Karpas-422 (cell line): ENCODE measurements at places on chromosomes 1 and 21. TPM values are rescaled to one million over a fixed set of nuclear protein-coding genes. Genes with fewer than 3 reads are reported as not detected.

RNU1-1 gene
- under 0.01 TPM in 2 replicates for total RNA-seq

SYF2 gene
- 57.4 and 62.6 TPM in 2 replicates for total RNA-seq

DNA sequence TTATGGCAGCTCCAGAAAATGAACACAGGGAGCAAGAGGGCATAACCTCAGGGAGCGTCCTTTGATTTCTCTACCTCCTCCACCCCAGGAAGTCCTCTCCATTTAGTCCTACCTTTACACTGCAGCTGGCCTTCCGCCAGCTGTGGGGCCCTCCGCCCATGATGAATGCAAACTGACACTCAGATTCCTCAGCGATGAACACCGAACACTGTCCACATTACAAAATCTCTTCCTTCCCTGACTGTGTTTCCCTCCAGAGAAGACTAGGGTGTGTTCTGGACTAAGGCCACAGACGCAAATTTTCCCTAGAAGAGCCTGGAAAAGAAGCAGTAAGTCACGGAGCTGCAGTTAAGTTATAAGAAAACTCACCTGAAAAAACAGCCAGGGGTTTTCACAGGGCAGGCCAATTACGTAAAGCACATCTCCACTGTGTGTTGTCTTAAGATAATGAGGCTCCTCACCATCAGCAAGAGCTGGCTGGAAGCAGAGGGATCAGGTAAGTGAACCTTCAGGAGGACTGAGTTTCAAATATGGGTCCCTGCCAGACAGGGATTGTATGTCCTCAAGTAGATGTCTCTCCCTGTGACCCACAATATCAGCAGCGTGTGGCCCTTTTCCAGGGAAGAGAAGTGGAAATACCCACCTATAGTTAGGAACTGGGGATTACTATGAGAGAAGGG, 46.3 kb upstream of the ATP1B1 start:
- DNase-seq, result no peak

DNA sequence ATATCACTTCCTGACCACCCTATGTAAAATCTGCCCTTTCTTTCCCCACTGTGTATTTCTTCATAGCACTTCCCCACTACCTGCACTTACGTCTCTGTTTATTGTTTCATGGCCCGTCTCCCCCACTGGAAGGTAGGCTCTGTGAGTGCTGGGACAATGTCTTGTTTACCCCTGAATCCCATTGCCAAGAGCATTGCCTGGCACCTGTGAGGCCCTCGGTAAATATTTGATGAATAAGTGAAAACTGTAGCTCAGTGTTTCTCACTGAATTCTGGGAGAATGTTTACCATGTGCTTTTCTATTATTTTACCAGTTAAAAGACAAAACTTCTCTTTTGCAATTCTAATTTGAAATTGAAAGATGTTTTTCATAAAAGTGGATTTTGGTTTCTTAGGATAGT, 11.8 kb downstream of the NFASC start:
- DNase-seq, result no peak

DNA sequence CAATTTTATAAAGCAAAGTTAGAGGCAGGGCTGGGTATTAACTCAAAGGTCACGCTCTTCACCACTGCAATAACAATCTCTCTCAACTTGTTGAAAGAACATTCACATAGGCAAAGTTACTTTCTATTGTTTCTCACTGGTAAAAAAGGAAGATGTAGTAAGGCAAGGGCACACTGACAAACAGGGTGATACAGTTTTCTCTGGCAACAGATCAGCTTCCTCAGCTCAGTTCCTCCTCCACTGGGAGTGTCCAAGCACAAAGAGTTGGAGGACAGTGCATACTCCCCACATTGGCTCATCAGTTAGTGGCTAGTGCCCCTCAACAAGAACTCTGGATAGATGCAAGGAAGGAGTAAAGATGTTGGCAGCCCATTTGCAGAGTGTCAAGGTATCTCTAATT, 3.7 kb downstream of the PLPPR4 start:
- DNase-seq, result no peak

DNA sequence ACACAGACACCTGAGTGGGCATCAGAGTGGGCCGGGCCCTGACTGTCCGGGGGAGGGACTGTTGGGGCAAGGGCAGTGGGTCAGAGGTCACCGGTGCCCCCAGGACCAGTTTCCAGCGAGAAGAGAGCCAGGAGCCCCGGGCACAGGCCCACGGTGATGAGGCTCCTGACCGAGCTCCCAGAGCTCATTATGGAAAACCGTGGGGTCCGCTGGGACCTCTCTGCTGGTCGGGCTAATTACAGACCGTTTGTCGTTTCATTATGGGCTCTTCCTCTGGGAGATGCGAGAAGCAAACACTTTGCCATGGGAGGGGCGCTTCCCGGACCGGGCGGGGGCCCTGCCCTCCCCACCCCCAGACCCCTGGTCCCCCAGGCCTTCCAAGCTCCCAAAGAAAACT, 12.0 kb upstream of the TTLL10 start:
- no peak for DNase-seq

- no peak for DNase-seq
Measured at GRCh38 chr1:160658162-160658813, 11.4 kb upstream of the SLAMF1 start.

GRCh38 chr1:157154940-157155514, 16.8 kb upstream of the ETV3 start:
- DNase-seq, result no peak

DNA sequence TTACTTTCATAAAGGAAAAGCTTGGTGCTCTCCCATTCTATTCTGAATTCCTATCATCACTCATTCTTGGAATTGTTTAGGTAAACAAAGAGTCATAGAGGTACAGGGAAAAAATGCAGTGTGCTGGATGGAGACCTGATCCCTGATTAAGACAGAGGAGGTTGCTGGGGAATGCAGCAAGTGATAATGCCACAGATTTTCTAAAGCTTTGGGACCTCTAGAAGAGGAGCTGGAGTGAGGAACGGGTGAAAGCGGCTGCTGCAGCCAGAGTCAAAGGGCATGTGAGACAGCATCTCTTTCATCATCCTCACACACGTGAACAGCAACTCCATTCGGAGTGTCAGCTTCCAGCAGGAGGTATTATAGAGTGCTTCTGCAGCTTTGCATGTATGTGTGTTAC, 54.9 kb upstream of the DIPK1A start:
- no peak for DNase-seq

DNA sequence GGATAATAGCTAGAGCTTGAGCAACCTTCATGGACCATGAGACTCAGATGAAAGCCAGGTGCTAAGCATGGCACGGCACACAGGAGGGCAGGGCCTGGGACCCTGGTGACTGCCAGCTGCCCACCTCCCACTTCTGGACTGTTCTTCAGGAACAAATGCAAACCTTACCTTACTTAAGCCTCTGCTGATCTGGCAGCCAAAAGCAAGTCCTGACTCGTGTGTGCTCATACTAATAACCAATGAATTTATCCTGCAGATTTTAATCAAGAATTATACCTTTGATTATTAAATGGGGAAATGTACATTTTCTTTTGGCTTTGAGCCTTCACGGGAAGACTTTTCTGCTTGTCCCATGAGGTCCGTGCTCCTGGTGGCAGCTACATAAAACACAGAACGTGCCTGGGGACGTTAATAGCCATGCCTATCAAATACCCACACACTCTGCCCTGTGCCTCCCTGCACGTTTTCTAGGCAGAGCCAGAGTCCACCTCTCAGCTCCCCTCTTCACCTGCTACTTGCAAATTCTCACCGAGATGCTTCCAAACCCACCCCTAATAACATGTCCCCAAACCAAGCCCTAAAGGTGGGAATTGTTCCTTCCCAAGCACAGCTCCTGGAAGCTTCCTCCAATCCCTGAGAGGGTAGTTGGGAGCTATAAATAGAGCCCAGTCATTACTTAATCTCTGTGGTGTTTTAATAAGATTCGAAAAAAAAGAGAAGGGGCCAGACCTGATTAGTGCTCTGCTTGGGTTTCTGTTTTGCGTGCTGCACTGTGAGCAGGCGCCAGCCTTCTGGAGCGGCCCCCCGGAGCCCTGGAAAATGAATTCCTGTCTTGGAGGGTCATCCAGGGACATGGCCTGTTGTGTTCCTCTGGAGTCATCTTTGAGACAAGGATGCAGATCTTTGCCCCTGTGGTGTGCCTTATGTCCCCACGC, 33.5 kb downstream of the SLC1A7 start:
- no peak for DNase-seq

- DNase-seq, result no peak
Measured at GRCh38 chr1:30693366-30693765, 30.0 kb downstream of the MATN1 start.

GRCh38 chr1:116510361-116510760, 60.5 kb downstream of the CD58 start:
- no peak for DNase-seq
